ENCODE measurements at places on chromosomes 3 and 15. TPM values are rescaled to one million over a fixed set of nuclear protein-coding genes. Genes with fewer than 3 reads are reported as not detected.

GRCh38 chr3:166223120-166223519, 385.9 kb upstream of the BCHE start:
- no peak for DNase-seq
- no peaks in the 10 kb centered on the region for H3K4me1 ChIP-seq
- no peaks in the 10 kb centered on the region for H3K27me3 ChIP-seq
- H3K4me3 ChIP-seq, result no peak overlapping the region
- no peaks in the 10 kb centered on the region for H3K36me3 ChIP-seq

DNA sequence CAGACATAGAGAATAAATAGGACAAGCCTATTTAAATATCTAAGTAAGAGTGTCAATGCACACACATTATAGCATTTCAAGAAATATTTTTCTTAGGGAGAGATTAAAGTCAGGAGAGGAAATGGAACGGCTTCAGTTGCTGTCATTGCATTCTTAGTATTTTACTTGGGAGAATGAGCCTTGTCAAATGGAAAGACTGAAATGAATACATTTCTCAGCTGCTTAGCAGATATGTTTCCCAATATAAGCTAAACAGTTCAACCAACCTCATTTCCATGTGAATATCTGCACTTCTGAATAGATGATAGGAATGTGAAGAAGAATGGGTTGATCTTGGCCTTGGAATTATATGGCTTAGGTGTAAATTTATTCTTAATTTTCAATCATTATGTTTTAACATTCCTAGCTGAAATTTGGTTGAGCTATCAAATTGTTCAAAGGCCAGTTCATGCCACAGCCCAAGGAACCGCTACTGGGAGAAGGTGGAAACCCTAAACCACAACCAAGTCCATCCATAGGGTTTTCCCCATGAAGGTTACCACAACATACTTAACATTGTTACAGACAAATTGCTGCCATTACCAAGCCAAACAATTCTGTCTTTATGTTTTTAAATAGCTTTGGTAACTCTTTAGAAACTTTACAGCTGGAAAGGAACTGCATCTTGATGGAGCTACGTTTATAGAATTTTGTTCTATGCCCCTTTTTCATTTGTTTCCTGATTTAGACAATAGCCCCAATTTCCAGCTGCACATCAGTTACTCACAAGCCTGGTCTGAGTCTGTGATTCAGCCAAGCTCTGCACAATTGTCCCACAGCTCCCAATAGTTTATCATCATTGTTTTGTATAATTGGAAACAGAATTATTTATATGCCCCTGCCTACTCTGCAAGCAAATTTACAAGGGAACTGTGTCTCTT, 459.6 kb downstream of the MECOM start:
- no peak for DNase-seq
- H3K27me3 ChIP-seq, result no peaks in the 10 kb centered on the region
- peaks cover 13% of the 10 kb centered on the region for H3K4me1 ChIP-seq
- H3K4me3 ChIP-seq, result no peak overlapping the region
- no peaks in the 10 kb centered on the region for H3K36me3 ChIP-seq
- no peak overlapping the region for H3K27ac ChIP-seq

GRCh38 chr3:46892285-46893145, 15.0 kb downstream of the PTH1R start:
- H3K27me3 ChIP-seq, result no peaks in the 10 kb centered on the region
- H3K4me1 ChIP-seq, result peaks cover 26% of the 10 kb centered on the region
- no peak overlapping the region for H3K4me3 ChIP-seq
- H3K36me3 ChIP-seq, result no peaks in the 10 kb centered on the region
- peak; percentile 83 for DNase-seq
- no peak overlapping the region for H3K27ac ChIP-seq

- H3K27me3 ChIP-seq, result no peaks in the 10 kb centered on the region
- no peak overlapping the region for H3K4me3 ChIP-seq
- no peak for DNase-seq
- H3K27ac ChIP-seq, result no peak overlapping the region
Measured at GRCh38 chr3:59456852-59457485, 407.1 kb upstream of the CFAP20DC start.

DNA sequence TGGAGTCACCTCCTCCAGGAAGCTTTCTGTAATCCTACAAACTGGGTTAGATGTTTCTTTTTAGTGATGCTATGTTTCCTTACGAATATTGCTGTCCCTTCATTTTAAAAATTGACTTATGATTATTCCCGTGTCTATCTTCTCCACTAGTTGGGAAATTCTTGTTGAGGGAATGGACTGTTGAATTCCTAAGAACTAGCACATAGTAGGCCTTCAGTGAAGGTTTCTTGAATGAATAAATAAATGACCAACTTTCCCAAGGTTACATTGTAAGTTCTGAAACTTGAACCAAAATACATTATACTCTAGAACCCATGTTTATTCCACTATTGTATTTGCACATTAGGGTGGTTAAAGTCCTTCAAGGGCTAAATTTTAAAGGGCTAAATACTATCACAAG, 812 bp upstream of the IL20RB start:
- peaks cover 19% of the 10 kb centered on the region for H3K4me1 ChIP-seq
- H3K4me3 ChIP-seq, result no peak overlapping the region
- no peaks in the 10 kb centered on the region for H3K27me3 ChIP-seq
- DNase-seq, result no peak

DNA sequence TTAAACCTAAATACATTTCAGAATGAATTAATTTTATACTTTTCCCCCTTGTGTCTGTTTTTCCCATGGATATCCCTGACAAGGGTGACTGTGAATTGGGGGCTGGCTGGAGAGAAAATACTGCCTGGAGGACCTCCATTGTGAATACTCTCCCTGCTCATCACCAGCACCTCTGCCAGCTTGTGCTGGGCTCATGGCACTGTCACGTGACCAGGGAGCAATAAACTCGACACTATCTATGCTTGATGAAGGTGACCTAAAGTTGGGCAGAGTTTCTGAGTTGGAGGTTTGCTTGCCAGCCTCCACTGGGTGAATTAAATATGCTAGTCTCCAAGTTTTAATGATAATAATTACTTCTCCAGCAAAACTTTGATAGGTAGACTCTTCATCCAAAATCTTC, 189.5 kb downstream of the SPATA16 start:
- no peaks in the 10 kb centered on the region for H3K4me1 ChIP-seq
- no peak for DNase-seq
- H3K27me3 ChIP-seq, result no peaks in the 10 kb centered on the region
- no peaks in the 10 kb centered on the region for H3K36me3 ChIP-seq
- H3K27ac ChIP-seq, result no peak overlapping the region

GRCh38 chr3:7546253-7546652, 685.3 kb downstream of the GRM7 start:
- H3K4me1 ChIP-seq, result no peaks in the 10 kb centered on the region
- peak; percentile 29 for DNase-seq
- H3K27me3 ChIP-seq, result no peaks in the 10 kb centered on the region

- H3K36me3 ChIP-seq, result no peaks in the 10 kb centered on the region
- no peak overlapping the region for H3K4me3 ChIP-seq
- H3K27me3 ChIP-seq, result no peaks in the 10 kb centered on the region
- H3K4me1 ChIP-seq, result no peaks in the 10 kb centered on the region
Measured at GRCh38 chr3:37435572-37435971, 261.2 kb upstream of the LRRFIP2 start.

DNA sequence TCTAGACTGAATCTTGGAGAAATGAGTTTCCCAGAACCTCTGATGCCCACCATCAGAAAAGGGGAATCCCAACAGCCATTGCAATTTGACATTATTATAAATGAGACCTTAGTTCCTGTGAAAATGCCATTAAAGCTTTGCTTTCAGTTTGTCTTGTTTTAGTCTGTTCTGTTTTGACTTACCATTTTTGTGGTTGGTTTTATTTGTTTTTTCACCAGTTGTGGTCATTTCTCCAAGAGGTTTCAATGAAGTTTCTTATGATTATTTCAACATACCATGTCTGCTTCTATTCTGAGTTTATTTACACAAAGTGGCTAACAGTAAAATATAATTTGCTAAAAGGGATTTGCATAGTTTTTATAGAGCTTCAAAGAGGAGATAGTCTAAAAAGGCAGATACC, 175.0 kb upstream of the MCTP2 start:
- no peak overlapping the region for H3K27ac ChIP-seq
- H3K27me3 ChIP-seq, result no peaks in the 10 kb centered on the region
- no peaks in the 10 kb centered on the region for H3K36me3 ChIP-seq
- H3K4me3 ChIP-seq, result no peak overlapping the region
- DNase-seq, result no peak
- H3K4me1 ChIP-seq, result peaks cover 3% of the 10 kb centered on the region

- DNase-seq, result no peak
- no peaks in the 10 kb centered on the region for H3K4me1 ChIP-seq
- no peak overlapping the region for H3K4me3 ChIP-seq
Measured at GRCh38 chr15:79721256-79721655, 175.6 kb downstream of the MTHFS start.

- H3K27me3 ChIP-seq, result no peaks in the 10 kb centered on the region
- no peak overlapping the region for H3K4me3 ChIP-seq
- no peak overlapping the region for H3K27ac ChIP-seq
- no peaks in the 10 kb centered on the region for H3K36me3 ChIP-seq
- no peak for DNase-seq
- no peaks in the 10 kb centered on the region for H3K4me1 ChIP-seq
Measured at GRCh38 chr3:54240-54639, 142.3 kb upstream of the CHL1 start.

DNA sequence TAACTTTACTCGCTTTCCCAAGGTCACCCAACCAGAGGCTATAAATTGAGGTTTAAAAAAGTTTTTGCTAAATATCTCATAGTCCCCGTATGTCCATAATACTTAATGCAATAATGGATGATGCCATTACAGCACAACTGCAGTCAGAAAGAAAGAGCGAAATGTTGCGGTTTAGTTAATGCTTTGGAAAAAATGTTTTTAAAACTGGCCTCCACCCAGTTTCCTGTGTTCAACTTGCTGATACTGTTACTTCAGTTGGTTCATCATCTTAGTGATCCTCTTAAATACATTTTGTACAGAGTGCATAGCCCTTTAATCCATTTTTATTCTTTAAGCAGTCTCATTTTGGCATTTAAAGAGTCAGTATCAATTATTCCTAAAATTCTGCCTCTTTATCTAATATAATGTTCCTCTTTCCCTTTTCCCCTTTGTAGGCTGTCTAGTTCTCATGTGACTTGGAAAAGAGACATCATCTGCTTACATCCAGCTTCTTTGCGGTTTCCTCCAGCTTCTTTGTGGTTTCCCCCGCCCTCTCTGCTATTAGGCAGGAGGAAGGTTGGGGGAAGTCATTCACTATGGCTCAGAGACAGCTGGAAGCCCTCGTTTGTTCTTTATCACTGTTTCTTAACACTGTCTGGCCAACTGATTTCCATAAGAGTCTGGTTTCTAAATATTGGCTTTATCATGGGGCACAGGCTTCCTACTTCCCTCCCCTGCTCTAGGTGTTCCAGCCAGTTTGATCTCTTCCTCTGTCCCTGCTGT, 154.3 kb downstream of the GOLIM4 start:
- H3K27me3 ChIP-seq, result no peaks in the 10 kb centered on the region
- H3K4me1 ChIP-seq, result no peaks in the 10 kb centered on the region
- peak overlapping the region; percentile 70 for H3K27ac ChIP-seq
- H3K36me3 ChIP-seq, result no peaks in the 10 kb centered on the region
- no peak overlapping the region for H3K4me3 ChIP-seq
- DNase-seq, result peak; percentile 47

DNA sequence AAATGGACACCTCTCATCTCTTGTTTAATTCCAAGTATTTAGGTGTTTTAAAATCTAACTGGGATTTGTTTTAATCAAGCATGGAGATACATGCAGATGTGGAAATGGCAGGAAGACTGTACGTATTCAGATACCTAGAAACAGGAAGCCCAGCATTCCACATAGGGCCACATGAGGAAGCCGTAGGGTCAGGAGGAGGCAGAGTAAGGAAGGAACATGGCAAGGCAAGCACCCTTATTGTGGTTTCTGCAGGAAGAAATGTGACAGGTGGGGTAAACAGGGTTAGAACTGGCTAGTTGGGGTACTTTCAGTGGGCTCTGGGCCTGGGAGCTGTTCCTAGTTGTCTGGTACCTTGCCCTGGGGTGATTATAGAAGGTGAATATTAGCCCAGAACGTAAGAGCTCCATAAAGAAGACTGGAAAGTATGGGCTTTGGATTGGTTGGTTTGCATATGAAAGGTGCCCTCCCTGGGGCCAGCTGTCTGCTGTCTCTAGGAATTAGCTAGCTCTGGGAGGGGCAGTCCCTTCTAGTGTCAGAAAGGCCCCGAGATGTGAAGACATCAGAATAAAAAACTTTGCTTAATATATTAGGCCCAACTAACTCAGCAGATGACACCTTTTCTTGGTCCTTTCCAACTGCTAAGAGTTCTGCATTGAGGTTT, 107.7 kb upstream of the CADPS start:
- no peaks in the 10 kb centered on the region for H3K27me3 ChIP-seq
- H3K4me3 ChIP-seq, result no peak overlapping the region
- no peak overlapping the region for H3K27ac ChIP-seq
- no peaks in the 10 kb centered on the region for H3K36me3 ChIP-seq

GRCh38 chr3:113110267-113110666, 101.1 kb upstream of the BOC start:
- H3K27ac ChIP-seq, result no peak overlapping the region
- no peaks in the 10 kb centered on the region for H3K4me1 ChIP-seq
- DNase-seq, result peak; percentile 51
- no peaks in the 10 kb centered on the region for H3K27me3 ChIP-seq
- no peaks in the 10 kb centered on the region for H3K36me3 ChIP-seq
- H3K4me3 ChIP-seq, result no peak overlapping the region

DNA sequence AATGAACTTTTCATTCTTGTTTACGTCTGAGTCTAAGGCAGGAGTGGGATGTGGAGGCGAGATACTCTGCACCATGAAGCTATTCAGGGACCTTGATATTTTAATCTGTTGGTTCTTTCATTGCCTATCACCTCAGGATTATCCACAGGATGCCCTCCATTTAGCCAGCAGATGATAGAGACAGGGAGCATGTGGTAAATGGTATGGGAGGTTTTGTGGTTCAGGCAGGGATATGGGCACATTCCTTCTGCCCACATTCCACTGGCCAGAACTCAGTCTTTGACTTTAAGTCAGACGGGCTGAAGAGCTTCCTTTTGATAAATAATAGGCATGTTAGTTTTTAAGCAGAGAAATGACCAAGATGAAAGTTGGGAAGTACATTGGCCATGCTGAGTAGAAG, 548.0 kb upstream of the CCDC54 start:
- no peaks in the 10 kb centered on the region for H3K27me3 ChIP-seq
- H3K4me3 ChIP-seq, result no peak overlapping the region
- no peaks in the 10 kb centered on the region for H3K36me3 ChIP-seq
- DNase-seq, result no peak
- no peak overlapping the region for H3K27ac ChIP-seq

- H3K36me3 ChIP-seq, result no peaks in the 10 kb centered on the region
- no peak for DNase-seq
- H3K4me3 ChIP-seq, result no peak overlapping the region
- no peak overlapping the region for H3K27ac ChIP-seq
- no peaks in the 10 kb centered on the region for H3K4me1 ChIP-seq
Measured at GRCh38 chr3:121223116-121223515, 315.1 kb downstream of the STXBP5L start.

- H3K4me1 ChIP-seq, result no peaks in the 10 kb centered on the region
- peak overlapping the region; percentile 74 for H3K27ac ChIP-seq
- no peaks in the 10 kb centered on the region for H3K27me3 ChIP-seq
- no peaks in the 10 kb centered on the region for H3K36me3 ChIP-seq
- H3K4me3 ChIP-seq, result no peak overlapping the region
- no peak for DNase-seq
Measured at GRCh38 chr3:63508771-63509170, 143.7 kb upstream of the SNTN start.

The PHLDB2 gene
- total RNA-seq, result 52.7 TPM

The TRPM1 gene
- total RNA-seq, result not detected

The C3orf70 gene
- 5.1 TPM for total RNA-seq

The SCG5 gene
- 2.0 TPM for total RNA-seq

The KLHL25 gene
- total RNA-seq, result 10.0 TPM

The LYZL4 gene
- total RNA-seq, result not detected

The KLHDC8B gene
- total RNA-seq, result 54.6 TPM

The MEGF11 gene
- 0.07 TPM for total RNA-seq

The APOD gene
- 9.6 TPM for total RNA-seq

The ISLR2 gene
- 1.7 TPM for total RNA-seq

The EXOSC7 gene
- 53.3 TPM for total RNA-seq

The LTF gene
- total RNA-seq, result 1.8 TPM

The MCTP2 gene
- 24.6 TPM for total RNA-seq

The NEO1 gene
- 64.0 TPM for total RNA-seq

The GPR27 gene
- total RNA-seq, result 1.4 TPM
